ENCODE measurements at places on chromosomes 3 and 15. TPM values are rescaled to one million over a fixed set of nuclear protein-coding genes. Genes with fewer than 3 reads are reported as not detected.

GRCh38 chr3:31695280-31696008 is 162.7 kb downstream of the STT3B start:
- no peak overlapping the region for H3K27ac ChIP-seq
- H3K4me1 ChIP-seq = no peaks in the 10 kb centered on the region
- no peaks in the 10 kb centered on the region for H3K27me3 ChIP-seq
- DNase-seq = no peak
- H3K4me3 ChIP-seq = no peak overlapping the region

DNA sequence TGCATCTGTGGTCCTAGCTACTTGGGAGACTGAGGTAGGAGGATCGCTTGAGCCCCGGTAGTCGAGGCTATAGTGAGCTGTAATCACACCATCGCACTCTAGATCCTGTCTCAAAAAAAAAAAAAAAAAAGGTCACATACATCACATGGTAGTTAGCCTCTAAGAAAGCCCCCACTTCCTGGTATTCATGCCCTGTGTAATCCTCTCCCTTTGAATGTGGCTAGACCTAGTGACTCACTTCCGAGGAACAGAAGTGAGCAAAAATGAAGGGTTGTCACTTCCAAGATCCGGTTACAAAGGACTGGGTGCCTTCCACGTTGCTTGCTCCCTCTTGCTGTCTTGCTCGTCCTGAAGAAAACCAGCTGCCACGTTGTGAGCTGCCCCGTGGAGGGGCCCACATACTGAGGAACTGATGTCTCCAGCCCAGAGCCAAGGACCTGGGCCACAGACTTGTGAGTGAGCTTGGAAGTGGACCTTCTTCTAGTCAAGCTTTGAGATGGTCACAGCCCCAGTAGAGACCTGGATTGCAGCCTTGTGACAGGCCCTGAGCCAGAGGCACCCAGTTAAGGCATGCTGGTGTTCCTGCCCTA is 12.6 kb upstream of the LCTL start:
- no peak overlapping the region for H3K4me3 ChIP-seq
- no peaks in the 10 kb centered on the region for H3K27me3 ChIP-seq
- no peaks in the 10 kb centered on the region for H3K4me1 ChIP-seq
- DNase-seq = no peak

CYP8B1 gene
- not detected for total RNA-seq

GRCh38 chr3:152277198-152277597 is 8.5 kb downstream of the MBNL1 start:
- peaks cover 28% of the 10 kb centered on the region for H3K4me1 ChIP-seq
- no peak for DNase-seq
- H3K27me3 ChIP-seq = no peaks in the 10 kb centered on the region
- no peak overlapping the region for H3K4me3 ChIP-seq
- no peaks in the 10 kb centered on the region for H3K36me3 ChIP-seq

DNA sequence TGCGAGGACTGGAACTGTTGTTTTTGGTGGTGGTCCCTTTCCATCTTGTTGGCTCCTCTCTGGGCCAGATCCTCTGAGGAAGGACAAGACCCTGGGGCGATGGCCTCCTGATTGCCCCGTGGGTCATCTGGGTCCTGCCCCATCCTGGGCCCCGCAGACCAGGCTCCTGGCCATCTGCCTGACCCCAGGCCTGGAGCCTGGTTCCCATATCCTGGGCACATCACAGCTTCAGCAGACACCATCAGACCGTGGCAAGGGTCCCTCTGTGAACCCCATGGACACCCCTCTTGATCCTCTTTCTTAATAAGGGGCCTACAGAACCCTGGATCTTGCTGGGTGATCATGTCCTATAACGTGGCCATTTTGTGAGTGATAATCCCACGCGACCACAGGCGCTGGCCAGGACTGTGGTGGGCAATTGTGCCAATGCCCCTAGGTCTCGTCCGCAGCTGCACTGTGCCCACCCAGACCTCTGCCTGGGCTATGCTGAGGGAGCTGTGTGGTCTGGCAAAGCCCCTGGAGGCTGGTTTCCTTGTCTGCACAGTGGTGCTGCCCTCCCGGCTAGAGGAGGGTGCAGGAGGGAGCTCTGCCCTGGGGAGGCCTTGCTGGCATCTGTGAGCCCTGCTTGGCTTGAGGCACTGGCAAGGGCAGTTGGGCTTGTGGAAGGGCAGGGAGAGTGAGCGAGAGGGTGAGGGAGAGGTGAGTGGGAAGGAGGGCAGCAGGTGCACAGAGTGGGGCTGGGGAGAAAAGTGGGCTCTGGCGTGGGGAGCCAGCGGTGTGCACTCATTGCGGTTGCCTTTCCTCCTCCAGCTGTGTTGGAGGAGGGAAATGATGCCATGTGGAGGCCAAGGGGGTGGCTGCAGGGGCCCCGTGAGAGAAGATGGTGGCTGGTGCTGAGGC is 53.1 kb upstream of the PRR23E start:
- H3K27me3 ChIP-seq = no peaks in the 10 kb centered on the region
- no peak overlapping the region for H3K4me3 ChIP-seq
- no peak for DNase-seq
- peaks cover 29% of the 10 kb centered on the region for H3K4me1 ChIP-seq
- H3K36me3 ChIP-seq = no peaks in the 10 kb centered on the region

- no peaks in the 10 kb centered on the region for H3K36me3 ChIP-seq
- H3K4me1 ChIP-seq = no peaks in the 10 kb centered on the region
- H3K4me3 ChIP-seq = no peak overlapping the region
- no peak overlapping the region for H3K27ac ChIP-seq
- no peak for DNase-seq
- no peaks in the 10 kb centered on the region for H3K27me3 ChIP-seq
These were observed 137.7 kb upstream of the NECTIN3 start for GRCh38 chr3:110933821-110934426.

SLC7A14 gene
- total RNA-seq = not detected

GRCh38 chr15:38726187-38726586 is 161.6 kb upstream of the RASGRP1 start:
- no peak overlapping the region for H3K27ac ChIP-seq
- H3K4me1 ChIP-seq = no peaks in the 10 kb centered on the region
- H3K4me3 ChIP-seq = no peak overlapping the region
- H3K27me3 ChIP-seq = no peaks in the 10 kb centered on the region
- no peak for DNase-seq

TF gene
- total RNA-seq = 5.8 TPM

DLL4 gene
- total RNA-seq = 1.2 TPM

GRCh38 chr3:66140743-66141372 is 79.9 kb upstream of the SLC25A26 start:
- H3K4me1 ChIP-seq = peaks cover 5% of the 10 kb centered on the region
- H3K4me3 ChIP-seq = no peak overlapping the region
- no peak overlapping the region for H3K27ac ChIP-seq
- no peak for DNase-seq
- H3K36me3 ChIP-seq = no peaks in the 10 kb centered on the region

- no peak overlapping the region for H3K27ac ChIP-seq
- no peaks in the 10 kb centered on the region for H3K4me1 ChIP-seq
- H3K27me3 ChIP-seq = no peaks in the 10 kb centered on the region
- DNase-seq = no peak
These were observed 418.5 kb upstream of the GOLIM4 start for GRCh38 chr3:168514252-168514651.

HCN4 gene
- total RNA-seq = not detected

PIGZ gene
- 3.5 TPM for total RNA-seq

- no peaks in the 10 kb centered on the region for H3K4me1 ChIP-seq
- no peak overlapping the region for H3K4me3 ChIP-seq
- H3K36me3 ChIP-seq = no peaks in the 10 kb centered on the region
- no peak overlapping the region for H3K27ac ChIP-seq
- no peaks in the 10 kb centered on the region for H3K27me3 ChIP-seq
- no peak for DNase-seq
These were observed 34.2 kb downstream of the PRTG start for GRCh38 chr15:55708720-55709119.

GRCh38 chr15:85006655-85007054 is 25.0 kb downstream of the PDE8A start:
- no peak overlapping the region for H3K27ac ChIP-seq
- no peaks in the 10 kb centered on the region for H3K36me3 ChIP-seq
- no peak for DNase-seq
- H3K4me1 ChIP-seq = no peaks in the 10 kb centered on the region

GRCh38 chr3:141644931-141645330 is 93.2 kb upstream of the RNF7 start:
- no peak overlapping the region for H3K4me3 ChIP-seq
- no peaks in the 10 kb centered on the region for H3K27me3 ChIP-seq
- peak; percentile 28 for DNase-seq
- H3K36me3 ChIP-seq = no peaks in the 10 kb centered on the region
- no peak overlapping the region for H3K27ac ChIP-seq

BUB1B gene
- 22.3 TPM for total RNA-seq

GRCh38 chr15:70538278-70538677 is 225.1 kb downstream of the UACA start:
- H3K4me3 ChIP-seq = no peak overlapping the region
- no peaks in the 10 kb centered on the region for H3K27me3 ChIP-seq
- no peak overlapping the region for H3K27ac ChIP-seq
- no peaks in the 10 kb centered on the region for H3K4me1 ChIP-seq
- DNase-seq = no peak

GRCh38 chr3:129936757-129937156 is 37.8 kb upstream of the TRH start:
- H3K4me3 ChIP-seq = peak overlapping the region; percentile 24
- no peaks in the 10 kb centered on the region for H3K27me3 ChIP-seq
- DNase-seq = no peak
- no peaks in the 10 kb centered on the region for H3K36me3 ChIP-seq

DNA sequence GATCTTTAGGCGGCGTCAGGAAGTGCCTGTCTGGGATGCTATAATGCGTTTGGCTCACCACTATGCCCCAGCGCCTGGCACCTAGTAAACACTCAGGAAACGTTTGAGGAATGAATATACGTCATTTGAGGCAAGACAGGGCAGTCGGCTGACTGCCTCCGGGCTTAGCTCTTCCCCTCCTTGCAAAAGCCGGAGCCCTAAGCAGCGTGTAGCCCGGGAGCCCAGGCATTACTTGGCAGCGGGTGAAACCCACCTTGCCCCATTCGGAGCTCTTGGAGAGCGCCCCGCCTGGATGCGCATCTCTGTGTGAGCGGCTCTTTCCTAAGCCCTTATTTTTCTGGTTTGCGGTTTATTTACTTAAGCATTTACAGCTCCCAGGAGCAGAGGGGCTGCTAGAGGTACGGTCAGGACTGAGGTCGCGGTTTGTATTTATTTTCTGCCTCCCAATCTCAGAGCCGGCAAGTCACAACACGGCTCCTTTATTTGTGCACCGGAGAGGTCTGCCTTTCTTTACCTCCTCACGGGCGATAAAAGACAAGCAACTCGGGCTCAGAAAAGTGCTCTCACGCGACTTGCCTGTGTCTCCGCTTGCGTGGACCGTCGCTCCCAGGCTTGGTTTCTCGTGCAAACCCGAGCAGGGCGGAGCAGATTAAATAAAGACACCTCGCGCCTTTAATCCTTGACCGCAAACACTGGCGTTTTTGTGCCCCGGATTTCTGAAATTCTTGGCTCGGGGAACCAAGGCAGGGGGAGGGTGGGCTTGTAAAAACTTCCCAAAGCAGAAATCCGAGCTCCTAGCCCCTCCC is 737 bp upstream of the ITPR1 start:
- no peak for DNase-seq
- H3K4me1 ChIP-seq = peaks cover 54% of the 10 kb centered on the region
- no peaks in the 10 kb centered on the region for H3K27me3 ChIP-seq
- peak overlapping the region; percentile 90 for H3K27ac ChIP-seq
- H3K4me3 ChIP-seq = peak overlapping the region; percentile 71
- H3K36me3 ChIP-seq = no peaks in the 10 kb centered on the region

DNA sequence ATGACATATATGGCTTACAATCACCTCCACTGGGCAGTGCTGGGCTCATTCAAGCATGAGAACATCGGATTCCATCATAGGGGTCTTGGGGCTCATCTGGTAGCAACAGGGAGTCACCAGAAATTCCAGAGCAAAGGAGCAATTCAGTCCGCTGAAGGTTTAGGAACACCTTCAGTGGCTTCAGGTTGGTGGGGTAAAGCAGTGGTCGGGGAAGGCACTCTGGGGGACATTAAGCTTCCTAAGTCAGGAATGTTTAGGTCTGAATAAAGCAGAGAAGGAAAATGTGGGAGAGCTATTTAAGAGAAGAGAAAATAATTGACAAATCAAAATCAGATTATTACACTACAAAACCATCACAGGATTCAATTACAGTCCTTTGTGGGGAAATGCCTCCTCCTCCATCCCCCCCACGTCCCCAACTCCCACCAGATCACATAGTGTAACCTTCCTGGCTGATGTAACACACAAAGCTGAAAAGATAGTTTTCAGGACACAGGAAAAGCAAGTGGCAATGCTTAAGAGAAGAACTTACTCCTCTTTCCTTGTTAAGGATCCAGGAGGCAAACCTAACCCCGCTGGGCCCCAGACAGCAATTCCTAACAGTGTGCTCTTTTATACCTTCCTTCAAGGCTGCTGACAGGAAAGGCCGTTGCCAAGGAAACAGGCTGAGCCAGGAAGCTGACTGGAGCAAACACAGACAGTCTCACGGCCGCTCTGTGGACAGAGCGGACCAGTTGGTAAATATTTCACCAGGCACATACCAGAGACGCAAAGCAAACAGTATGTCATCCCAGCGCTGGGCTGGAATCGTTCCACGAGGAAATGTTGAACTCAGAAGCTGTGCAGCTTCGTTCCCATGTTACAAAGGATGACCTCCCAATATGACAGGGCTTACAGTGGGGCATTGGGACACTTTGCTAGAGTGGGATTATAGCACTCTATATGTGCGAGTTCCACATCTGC is 57.5 kb upstream of the LMCD1 start:
- no peaks in the 10 kb centered on the region for H3K27me3 ChIP-seq
- no peak overlapping the region for H3K4me3 ChIP-seq
- H3K4me1 ChIP-seq = peaks cover 7% of the 10 kb centered on the region
- H3K27ac ChIP-seq = peak overlapping the region; percentile 89
- no peaks in the 10 kb centered on the region for H3K36me3 ChIP-seq
- peak; percentile 17 for DNase-seq

DNA sequence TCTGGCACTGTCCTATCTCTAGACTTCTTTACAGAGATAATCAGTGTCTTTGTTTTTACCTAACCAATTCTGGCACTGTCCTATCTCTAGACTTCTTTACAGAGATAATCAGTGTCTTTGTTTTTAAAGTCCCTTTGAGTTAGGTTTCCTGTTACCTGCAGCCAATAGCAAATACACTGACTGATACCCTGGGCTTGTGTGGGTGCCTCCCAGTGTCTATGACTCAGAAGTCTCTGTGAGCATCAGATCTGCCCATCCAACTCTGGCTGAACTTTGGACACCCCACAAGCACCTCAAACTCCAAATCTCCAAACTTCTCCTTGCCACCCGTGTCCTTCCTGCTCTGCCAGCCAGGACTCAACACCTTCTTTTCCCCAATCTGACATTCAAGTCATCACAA is 30.4 kb downstream of the SLC41A3 start:
- H3K36me3 ChIP-seq = no peaks in the 10 kb centered on the region
- no peaks in the 10 kb centered on the region for H3K27me3 ChIP-seq
- DNase-seq = no peak
- no peak overlapping the region for H3K27ac ChIP-seq
- no peak overlapping the region for H3K4me3 ChIP-seq

DNA sequence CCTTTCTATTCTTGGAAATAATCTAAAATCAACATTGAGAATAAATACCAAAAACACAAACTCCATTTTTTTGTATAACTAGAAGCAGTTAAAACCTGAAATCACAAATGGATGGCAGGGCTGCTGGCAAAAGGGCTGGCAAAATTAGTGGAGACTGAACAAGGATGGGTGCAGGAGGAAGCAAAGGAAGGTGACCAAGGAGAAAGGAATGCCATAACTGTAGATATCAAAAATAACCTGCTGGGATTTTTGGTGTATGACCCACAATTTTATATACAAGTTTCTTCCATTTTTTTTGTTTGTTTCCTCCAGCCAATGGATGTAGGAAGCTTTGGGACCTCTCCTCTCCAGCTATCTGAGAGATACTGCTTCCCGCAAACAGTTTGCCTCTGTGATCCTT is 12.7 kb downstream of the CFAP44 start:
- peaks cover 43% of the 10 kb centered on the region for H3K36me3 ChIP-seq
- DNase-seq = no peak
- H3K27ac ChIP-seq = no peak overlapping the region
- no peaks in the 10 kb centered on the region for H3K4me1 ChIP-seq
- H3K27me3 ChIP-seq = no peaks in the 10 kb centered on the region
